Cardiac muscle cell (in vitro differentiated cells and primary cell): ENCODE measurements at places on chromosomes 4 and X. TPM values are rescaled to one million over a fixed set of nuclear protein-coding genes. Genes with fewer than 3 reads are reported as not detected.

The UGT2A1 gene
- total RNA-seq = not detected in 2 replicates

The GLUD2 gene
- 0.14 and 0.18 TPM in 2 replicates for total RNA-seq

GRCh38 chr4:136927172-136927571, 605.1 kb downstream of the PCDH18 start:
- H3K36me3 ChIP-seq = no peaks in the 10 kb centered on the region
- H3K27me3 ChIP-seq = no peaks in the 10 kb centered on the region
- H3K4me1 ChIP-seq = no peaks in the 10 kb centered on the region
- no peak overlapping the region for H3K4me3 ChIP-seq
- DNase-seq = no peak
- no peak overlapping the region for H3K27ac ChIP-seq

DNA sequence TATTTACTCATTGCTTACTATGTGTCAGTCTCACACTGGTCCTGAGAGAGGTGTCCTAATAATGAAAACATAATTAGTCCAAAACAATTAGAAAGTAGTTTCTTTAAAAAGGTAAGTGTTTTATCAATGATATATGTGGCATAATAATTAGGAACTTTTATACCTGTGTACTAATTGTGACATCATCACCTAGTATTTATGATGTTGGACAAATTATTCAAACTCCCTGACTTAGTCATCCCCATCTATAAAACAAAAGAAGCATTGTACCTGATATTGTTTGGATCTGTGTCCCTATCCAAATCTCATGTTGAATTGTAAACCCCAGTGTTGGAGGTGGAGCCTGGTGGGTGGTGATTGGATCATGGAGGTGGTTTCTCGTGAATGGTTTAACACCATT, 15.8 kb upstream of the ARHGEF38 start:
- DNase-seq = no peak
- H3K27me3 ChIP-seq = no peaks in the 10 kb centered on the region
- H3K36me3 ChIP-seq = no peaks in the 10 kb centered on the region
- no peak overlapping the region for H3K4me3 ChIP-seq

GRCh38 chr4:67558493-67558892, at the start of gene STAP1:
TSS of gene STAP1 (plus strand) at chr4:67558727. CDS start at chr4:67558810, 83 bp downstream.
- DNase-seq = no peak
- no peak within 1 kb of the TSS for H3K27ac ChIP-seq
- H3K4me3 ChIP-seq = no peak within 1 kb of the TSS
- H3K4me1 ChIP-seq = peaks cover 4% of the 10 kb centered on the region
- H3K36me3 ChIP-seq = no peaks in the 10 kb centered on the region

DNA sequence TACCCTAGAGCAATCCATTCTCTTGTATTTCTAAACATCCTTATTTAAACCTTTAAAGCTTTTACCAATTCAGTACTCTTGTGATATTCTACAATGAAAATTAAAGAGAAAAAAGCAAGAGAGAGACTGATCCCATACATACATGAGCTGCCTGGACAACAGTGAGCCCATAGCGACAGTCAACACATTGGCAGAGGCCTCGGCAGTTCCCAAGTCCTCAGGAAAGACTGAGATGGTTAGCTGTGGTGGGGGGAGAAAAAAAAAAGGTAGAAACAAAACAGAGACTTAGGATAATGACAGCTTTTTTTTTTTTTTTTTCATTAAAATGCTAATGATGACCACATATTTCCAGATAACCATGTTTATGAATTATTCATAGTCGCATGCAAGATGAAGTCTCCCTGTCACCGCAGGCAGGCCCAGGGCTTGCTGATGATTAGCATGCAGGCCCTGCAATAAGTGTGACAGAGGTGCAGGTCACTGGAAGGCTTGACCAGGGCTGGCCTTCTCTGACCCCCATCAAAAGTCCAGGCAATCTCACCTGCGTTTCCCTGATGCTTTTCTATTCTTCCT, 148.8 kb downstream of the APBB2 start:
- H3K27me3 ChIP-seq = no peaks in the 10 kb centered on the region
- no peak overlapping the region for H3K27ac ChIP-seq
- H3K4me1 ChIP-seq = no peaks in the 10 kb centered on the region
- no peak for DNase-seq

The SMR3B gene
- not detected in 2 replicates for total RNA-seq

DNA sequence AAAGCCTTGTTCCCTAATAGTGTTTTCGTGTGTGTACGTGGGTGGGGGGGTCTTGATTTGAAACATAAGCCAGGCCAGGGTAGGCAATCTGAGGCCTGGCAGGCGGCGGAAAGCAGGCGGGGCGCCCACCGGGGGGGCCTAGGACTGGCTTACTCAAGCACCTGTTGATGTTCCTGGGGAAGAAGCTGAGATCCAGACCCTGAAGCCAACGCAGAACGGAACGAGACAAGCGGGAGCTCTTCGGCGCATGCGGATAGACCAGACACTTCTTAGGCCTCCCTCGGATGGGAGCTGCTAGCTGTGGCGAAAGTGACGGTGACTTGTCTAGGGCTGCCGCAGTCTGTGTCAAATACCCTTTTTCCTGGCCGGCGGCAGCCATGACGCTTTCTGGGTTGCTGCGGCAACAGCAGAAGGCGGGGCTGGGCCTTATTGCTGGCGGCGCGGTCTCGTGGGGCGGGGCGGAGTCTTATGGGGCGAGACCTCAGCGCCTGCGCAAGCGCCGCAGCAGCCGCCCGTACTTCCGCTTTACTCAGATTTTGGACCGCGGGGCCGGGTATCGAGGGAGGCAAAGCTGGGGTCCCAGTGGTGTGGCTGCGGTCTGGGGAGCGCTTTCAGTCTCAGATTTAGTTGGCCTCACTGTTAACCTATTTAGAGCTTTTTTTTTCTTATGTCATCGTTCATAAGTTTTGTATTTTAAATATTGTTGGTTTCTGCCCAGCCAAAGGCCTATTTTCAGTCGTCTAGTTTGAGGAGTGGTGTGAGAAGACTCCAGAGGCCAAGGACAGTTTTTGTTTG, at the start of gene SPATA4:
SPATA4 (minus strand) TSS at position 402 of the 795 bp plus-strand sequence; CDS start at position 379, 23 bp downstream.
- peaks cover 7% of the 10 kb centered on the region for H3K4me1 ChIP-seq
- H3K4me3 ChIP-seq = peak within 1 kb of the TSS; percentile 32
- H3K27ac ChIP-seq = peak within 1 kb of the TSS; percentile 86
- H3K27me3 ChIP-seq = no peaks in the 10 kb centered on the region
- peak; percentile 95 for DNase-seq

The GATA1 gene
- not detected in 2 replicates for total RNA-seq

DNA sequence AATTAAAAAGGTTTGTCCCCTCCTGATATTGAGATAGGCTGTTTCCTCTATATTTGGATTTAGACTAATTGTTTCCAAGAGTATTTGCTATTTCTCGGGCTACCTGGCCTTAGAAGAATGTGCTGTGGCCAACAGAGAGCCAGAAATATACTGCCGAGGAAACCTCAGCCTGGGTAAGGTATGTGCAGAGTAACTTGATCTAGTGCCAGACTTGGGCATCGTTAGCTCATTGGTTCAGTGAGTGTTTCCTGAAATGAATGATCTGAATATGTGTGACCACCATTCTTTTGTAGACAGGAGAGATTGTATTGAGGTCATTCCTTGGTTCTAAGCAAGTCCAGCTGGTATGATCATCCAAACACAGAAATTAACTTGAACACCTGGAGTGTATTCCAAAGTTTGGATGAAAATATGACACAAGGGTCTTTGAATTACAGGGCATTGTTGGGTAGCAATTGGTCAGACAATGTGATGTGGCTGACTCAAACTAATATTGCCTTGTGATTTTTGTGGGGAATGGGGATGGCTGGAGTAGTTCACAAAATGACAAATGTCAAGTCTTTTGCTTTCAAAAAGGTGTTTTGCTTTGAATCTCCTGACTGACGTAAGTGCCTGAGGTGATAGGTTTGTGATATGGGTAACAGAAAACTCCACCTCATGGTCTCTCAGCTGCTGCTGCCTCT, 100.2 kb upstream of the CXCL13 start:
- H3K27ac ChIP-seq = no peak overlapping the region
- H3K36me3 ChIP-seq = no peaks in the 10 kb centered on the region
- no peaks in the 10 kb centered on the region for H3K4me1 ChIP-seq
- H3K4me3 ChIP-seq = no peak overlapping the region

DNA sequence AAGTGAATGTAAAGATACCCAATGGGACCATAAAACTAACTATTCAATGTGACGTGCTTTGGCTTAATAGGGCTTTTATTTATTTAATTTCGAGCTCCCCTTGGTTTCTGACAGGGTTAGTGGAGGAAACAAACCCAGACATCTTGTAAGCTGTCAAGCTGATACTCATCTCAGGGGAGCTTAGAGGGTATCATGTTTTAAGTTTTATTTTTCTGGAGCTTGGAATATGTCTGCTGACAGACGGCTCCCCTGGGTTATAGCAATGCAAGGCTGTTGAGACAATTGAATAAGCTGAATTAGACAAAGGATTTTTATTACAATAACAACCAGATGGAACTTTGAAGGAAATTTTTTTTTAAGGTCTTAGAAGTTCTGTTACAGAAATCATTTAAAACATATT, 456.5 kb downstream of the IL1RAPL1 start:
- no peaks in the 10 kb centered on the region for H3K4me1 ChIP-seq
- DNase-seq = no peak
- no peaks in the 10 kb centered on the region for H3K27me3 ChIP-seq
- H3K4me3 ChIP-seq = no peak overlapping the region

GRCh38 chrX:101370888-101371504, 15.0 kb downstream of the BTK start:
- H3K27me3 ChIP-seq = no peaks in the 10 kb centered on the region
- H3K4me1 ChIP-seq = no peaks in the 10 kb centered on the region
- no peak overlapping the region for H3K4me3 ChIP-seq
- no peak overlapping the region for H3K27ac ChIP-seq
- DNase-seq = no peak

The SCML2 gene
- total RNA-seq = 4.6 and 6.1 TPM in 2 replicates

DNA sequence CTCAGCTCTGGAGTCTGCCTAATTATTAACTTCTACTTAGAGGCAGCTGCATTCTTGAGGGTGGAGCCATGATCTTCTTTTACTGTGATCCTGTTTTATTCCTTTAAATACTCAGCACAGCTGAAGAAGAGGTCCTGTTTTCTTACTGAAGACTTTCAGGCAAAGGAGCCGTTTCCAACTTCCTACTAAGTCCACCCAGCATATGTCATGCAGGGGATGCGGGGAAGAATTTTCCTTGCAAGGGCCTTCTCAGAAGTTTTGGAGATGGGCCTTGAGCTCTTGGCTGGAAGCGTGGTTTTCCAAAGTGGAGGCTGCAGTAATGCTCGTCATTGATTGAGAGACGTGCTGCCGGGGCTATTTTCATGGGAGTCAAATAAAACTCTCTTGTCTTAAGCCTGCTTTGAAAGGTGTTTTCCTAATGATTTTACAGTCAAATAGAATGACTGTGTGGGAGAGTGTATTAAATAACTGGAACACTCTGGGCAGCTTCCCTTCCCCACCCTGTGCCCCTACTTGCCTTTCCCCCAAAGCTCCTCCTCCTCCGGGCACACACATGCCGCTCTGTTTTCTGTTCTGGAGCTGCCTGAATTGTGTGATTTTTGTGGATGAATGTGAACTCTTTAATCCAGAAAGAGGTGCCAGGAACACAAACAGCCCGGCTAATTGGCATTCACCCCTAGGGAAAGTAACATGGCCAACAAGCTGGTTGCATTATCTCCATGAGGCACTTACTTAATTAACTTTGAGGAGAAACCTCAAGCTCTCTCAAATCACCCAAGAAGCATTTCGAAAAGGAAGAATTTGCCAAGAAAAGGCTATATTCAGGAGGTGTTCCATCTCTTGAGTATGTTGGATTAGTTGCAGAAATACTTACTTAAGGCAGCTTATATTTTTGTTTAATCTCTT, 28.1 kb downstream of the FGF2 start:
- H3K27me3 ChIP-seq = no peaks in the 10 kb centered on the region
- no peak for DNase-seq
- H3K27ac ChIP-seq = no peak overlapping the region
- H3K4me3 ChIP-seq = no peak overlapping the region
- no peaks in the 10 kb centered on the region for H3K4me1 ChIP-seq

GRCh38 chr4:119025420-119025819, 110.2 kb upstream of the MYOZ2 start:
- H3K27me3 ChIP-seq = no peaks in the 10 kb centered on the region
- no peak for DNase-seq
- H3K27ac ChIP-seq = peak overlapping the region; percentile 19
- peaks cover 11% of the 10 kb centered on the region for H3K4me1 ChIP-seq
- H3K4me3 ChIP-seq = no peak overlapping the region

The HDX gene
- total RNA-seq = 2.6 and 2.7 TPM in 2 replicates

DNA sequence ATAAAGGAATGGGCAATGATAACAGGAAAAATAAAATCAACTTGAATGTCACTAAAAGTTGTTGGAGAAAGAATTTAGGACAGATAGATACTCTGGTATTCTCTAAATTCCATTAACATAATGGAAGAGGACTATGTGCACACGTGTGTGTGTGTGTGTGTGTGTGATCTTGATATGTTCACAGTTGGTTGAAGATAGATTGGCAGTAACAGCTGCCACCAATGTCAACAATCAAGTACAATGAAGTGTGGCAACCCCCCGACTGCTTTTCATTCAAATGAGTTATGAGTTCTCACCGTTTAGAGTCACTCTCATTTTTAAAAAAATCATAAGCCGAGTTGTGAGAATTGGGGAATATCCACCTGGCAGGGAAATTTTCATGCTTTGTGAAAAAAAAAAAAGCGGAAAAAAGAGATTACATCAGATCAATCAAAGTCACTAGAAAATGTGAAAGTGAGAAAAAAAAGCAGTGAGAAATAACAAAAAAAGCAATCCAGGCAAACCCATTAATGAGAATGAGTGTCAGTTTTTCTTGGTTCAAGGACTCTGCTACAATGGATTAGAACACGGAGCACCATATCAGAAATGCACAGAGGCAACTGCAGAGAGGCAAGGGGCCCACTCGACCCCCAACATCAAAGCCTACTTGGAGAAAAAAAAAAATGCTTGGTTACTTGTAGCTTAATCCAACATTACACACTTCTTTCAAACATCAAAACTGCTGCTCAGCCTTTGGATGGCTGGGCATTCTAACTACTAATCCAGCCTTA, 414.9 kb upstream of the PITX2 start:
- no peak for DNase-seq
- H3K4me1 ChIP-seq = peaks cover 6% of the 10 kb centered on the region
- H3K36me3 ChIP-seq = no peaks in the 10 kb centered on the region

The SPATA4 gene
- 0.07 and 0.63 TPM in 2 replicates for total RNA-seq

DNA sequence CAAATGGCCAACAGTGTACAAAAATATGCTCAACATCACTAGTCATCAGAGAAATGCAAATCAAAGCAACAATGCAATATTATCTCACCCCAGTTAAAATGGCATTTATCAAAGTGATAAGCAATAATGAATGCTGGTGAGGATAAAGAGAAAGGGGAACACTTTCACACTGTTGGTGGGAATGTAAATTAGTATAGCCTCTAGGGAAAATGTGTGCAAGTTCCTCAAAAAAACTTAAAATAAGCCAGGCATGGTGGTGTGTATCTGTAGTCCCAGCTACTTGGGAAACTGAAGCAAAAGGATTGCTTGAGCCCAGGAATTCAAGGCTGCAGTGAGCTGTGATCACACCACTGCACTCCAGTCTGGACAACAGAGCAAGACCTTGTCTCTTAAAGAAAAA, 572.1 kb downstream of the NLGN4X start:
- no peak for DNase-seq
- no peak overlapping the region for H3K4me3 ChIP-seq
- no peaks in the 10 kb centered on the region for H3K4me1 ChIP-seq
- no peak overlapping the region for H3K27ac ChIP-seq

GRCh38 chr4:174626342-174627008, 104.2 kb upstream of the HPGD start:
- no peaks in the 10 kb centered on the region for H3K36me3 ChIP-seq
- H3K4me1 ChIP-seq = no peaks in the 10 kb centered on the region
- no peak for DNase-seq
- no peaks in the 10 kb centered on the region for H3K27me3 ChIP-seq

The COL4A6 gene
- total RNA-seq = 72.1 and 95.2 TPM in 2 replicates

The RIPPLY1 gene
- total RNA-seq = 0.21 TPM in 1 of 2 replicates, not detected in the other
